T-helper 1 cell (primary cell): ENCODE measurements at places on chromosomes 2 and 18.

DNA sequence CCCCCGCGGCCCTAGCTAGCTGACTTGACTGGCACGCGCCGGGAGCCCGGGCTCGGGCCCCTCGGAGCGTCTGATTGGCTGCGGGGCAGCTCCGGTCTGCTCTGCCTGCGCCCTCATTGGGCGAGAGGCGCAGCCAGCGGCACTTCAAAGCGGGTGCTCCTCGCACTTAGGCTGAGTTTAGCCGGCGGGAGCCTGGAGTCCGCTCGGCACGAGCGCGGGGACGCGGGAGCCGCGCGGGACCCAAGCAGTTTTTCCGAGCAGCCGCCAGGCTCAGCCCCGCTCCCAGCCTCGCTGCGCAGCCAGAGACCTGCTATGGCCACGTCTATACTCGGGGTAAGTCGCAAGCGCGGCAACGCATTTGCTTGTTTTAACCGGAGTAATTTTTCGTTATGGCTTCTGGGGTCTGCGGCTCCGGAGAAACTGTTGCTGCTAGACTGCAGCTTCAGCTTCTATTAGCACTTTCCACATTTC, at the start of gene SP9:
TSS of gene SP9 (plus strand) at position 174 of the 471 bp plus-strand sequence. CDS start at position 313, 139 bp downstream.
- DNase-seq = no peak

- no peak for DNase-seq
Observed at GRCh38 chr2:71742953-71743601, 289.7 kb downstream of the DYSF start.

DNA sequence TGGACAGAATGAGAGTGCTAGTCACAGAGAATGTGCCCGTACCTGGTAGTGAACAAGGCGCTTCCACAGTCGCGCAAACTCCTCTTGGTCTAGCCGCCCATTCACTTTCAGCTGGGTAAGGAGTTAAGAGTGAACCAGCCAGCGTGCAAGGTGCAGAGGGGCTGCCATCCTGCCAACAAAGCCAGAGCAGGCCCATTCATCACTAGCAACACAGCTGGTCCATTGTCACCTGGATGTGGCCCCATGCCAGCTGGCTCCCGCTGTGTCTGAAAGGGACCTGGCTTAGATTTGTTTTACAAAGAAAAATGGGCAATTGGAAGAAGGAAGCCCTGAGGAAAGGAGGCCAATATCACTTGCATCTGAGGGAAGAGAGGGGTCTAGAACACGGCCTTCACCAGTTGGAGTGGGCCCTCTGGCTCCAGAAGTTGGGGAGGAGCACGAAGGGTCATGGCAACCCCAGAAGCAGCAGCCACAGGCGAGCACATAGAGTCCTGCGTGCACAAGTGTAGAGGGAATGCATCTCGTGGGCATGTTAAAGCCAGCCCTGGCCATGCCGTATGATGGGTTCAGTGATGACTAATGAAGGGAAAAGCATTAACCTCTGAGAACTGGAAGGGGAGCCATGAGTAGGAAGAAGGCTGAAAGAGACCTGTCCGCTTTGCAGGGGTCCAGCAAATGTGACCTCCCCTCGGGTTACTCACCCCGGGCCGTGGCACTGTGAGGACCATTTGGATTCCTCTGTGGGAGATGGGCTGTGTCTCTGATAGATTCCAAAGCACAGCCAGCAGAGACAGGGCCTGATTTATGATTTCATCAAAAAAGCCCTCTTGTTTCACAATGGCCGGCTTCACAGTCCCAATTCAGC, 70.6 kb downstream of the CAPN13 start:
- DNase-seq = no peak

DNA sequence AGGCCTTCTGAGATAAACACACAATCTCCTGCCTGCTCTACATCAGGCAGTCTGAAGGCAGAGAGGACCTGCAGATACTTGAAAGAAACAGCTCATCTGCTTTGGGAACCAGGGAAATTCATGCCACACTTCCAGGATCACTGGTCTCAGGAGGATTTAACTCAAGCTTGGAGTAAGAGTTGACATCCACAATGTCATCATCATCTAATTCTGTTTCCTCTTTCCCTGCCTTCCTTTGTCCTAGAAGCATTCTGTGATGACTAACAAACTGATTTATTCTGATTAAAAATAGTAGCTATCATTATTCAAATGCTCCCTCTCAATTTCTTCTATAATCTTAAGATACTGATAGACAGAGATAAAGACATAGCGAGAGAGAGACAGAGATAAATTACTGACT, 766.8 kb downstream of the BCL11A start:
- DNase-seq = no peak

- no peak for DNase-seq
Observed at GRCh38 chr2:44839370-44839769, 102.1 kb upstream of the SIX3 start.

GRCh38 chr2:236177967-236178889, 10.0 kb upstream of the GBX2 start:
- peak; percentile 20 for DNase-seq

GRCh38 chr2:162925595-162925994, 87.0 kb upstream of the KCNH7 start:
- DNase-seq = no peak
